ENCODE measurements at places on chromosomes 3 and 15.
A peak's percentile ranks its signal among the peaks of the same experiment; 100 is the strongest.

GRCh38 chr3:52454938-52455282 lies 494 bp upstream of the NISCH start:
- DNase-seq = no peak

DNA sequence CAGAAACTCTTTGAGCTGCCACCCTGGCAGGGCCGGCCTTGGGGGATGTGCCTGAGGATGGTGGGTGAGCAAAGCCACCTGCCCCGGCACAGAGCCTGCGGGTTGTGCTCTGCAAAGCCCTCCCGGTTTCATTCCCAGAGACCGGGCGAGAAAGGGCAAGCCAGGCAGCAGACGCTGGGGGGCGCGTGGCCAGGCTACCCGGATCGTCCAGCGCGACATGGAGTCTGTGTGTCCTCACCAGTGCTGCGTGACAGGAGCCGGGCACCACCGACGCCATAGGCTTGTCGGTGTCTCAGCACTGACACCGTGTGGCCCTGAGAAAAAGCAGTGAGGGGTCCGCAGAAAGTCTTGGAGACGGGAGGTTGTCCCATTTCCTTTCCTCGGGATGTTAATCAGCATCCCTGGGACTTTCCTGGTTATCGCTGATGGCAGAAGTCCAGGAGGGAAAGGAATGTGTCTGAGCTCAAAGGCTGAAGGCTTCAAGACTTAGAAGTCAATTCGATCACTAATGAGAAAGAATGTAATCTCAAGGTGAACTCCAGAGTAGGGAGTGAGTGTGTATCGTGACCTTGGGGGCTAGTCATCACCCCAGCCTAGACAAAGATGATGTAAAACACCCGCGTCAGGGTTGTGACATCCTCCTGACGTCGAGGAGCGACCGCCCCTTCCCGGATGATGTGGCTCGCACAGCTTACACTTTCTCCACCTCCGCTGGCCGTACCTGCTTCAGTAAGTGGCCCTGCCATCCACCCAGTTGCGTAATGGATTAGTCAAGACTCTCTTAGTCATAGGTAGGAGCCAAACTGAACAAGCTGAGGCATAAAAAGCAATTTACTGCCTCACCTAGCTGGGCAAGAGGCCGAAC lies 36.3 kb upstream of the PLA2G4E start:
- DNase-seq = peak; percentile 87

DNA sequence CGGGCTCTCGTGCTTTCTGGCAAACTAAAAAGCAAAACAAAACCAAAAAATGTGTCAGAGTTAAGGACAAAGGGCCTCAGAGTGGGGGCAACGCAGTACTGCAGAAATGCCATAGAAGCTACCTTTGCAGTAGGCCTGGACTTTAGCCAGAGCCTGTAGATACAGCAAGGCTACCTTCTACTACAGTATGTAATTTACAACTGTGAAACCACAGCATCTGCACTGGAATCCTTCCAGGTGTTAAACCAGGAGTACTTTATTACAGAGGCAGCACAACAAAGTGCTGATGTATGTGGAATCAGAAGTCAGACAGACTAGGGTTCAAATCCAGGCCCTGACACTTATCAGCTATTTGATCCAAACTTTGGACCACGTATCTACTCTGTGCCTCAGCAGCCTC lies 34.9 kb downstream of the RUBCN start:
- DNase-seq = no peak

- DNase-seq = peak; percentile 48
Measured at GRCh38 chr15:52678468-52679231, 538 bp downstream of the ATOSA start.

GRCh38 chr15:92112180-92112579 lies 258.7 kb downstream of the SLCO3A1 start:
- no peak for DNase-seq

GRCh38 chr15:52496175-52496574 lies 32.5 kb downstream of the MYO5A start:
- no peak for DNase-seq

GRCh38 chr3:67724434-67724833 lies 70.0 kb upstream of the SUCLG2 start:
- no peak for DNase-seq

DNA sequence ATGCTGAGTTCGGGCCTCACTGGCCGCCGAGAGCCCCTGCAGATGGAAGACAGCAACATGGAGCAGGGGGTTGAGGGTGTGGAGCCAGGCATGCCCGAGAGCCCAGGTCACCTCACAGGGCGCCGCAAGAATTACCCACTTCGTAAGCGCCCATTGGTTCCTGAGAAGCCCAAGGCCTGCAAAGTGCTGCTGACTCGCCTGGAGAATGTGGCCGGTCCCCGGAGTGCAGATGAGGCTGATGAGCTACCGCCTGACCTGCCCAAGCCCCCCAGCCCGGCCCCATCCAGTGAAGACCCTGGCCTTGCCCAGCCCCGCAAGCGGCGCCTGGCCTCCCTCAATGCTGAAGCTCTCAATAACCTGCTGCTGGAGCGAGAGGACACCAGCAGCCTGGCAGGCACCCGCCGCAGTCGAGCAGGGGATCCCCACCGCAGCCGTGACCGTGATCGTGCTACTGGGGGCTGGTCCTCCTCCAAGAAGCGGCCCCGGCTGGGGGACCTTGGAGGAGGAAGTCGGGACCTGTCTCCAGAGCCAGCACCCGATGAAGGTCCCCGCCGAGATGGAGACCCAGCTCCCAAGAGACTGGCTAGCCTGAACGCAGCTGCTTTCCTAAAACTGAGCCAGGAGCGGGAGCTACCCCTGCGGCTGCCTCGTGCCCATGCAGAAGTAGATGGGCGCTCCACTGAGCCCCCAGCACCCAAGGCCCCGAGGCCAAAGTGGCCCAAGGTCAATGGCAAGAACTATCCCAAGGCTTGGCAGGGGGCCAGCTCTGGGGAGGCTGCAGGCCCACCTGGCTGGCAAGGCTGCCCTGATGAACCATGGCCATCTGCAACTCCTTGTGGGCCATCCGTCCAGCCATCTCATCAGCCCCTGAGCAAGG lies 12.1 kb upstream of the CHST14 start:
- no peak for DNase-seq

DNA sequence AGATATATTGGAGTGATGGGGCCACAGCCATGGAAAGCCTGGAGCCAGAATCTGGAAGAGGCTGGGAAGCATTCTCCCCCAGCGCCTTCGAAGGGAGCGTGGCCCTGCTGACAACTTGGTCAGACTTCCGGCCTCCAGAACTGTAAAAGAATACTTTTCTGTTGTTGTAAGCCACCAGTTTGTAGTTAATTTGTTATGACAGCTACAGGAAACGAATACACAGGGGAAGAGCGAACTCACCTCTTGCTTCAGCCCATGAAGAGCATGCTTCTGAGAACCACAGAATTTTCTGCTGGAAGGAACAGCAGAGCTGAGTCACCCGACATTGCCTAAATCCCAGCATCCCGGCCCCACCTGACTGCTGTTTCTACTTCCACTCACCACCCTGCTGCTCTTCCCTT lies 501.7 kb downstream of the SHQ1 start:
- no peak for DNase-seq

GRCh38 chr3:71109241-71109976 lies 474.1 kb downstream of the FOXP1 start:
- DNase-seq = no peak

GRCh38 chr3:169966951-169967915 lies 626 bp downstream of the SEC62 start:
- peak; percentile 40 for DNase-seq

GRCh38 chr15:74396146-74396438 lies 28.6 kb upstream of the CYP11A1 start:
- no peak for DNase-seq

GRCh38 chr3:146464005-146464595 lies 5.3 kb downstream of the PLSCR2 start:
- DNase-seq = no peak

DNA sequence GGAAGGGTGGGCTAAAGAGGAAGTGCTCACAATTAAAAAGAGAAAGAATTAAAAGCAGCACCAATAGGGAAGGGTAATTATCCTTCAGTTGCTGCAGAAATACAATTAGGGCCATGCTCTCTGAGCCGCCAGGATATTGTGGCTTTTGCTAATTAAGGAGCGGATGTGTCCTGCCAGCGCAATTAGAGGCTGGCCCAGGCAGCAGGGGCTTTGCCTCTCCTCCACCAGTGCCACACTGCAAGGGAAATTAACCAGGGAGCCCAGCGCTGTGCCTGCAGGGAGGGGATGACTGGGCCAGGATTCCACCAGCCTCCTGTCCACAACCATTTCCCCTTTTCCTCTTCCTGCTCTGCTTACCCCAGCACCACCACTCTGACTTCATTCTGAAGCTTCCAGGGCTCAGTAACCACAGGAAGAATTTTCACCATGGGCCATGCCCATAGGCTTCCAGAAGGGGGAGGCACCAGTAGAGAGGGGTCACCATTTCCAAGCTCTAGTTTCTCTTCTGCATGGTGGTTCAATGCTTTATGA lies 10.4 kb upstream of the AEN start:
- DNase-seq = no peak

DNA sequence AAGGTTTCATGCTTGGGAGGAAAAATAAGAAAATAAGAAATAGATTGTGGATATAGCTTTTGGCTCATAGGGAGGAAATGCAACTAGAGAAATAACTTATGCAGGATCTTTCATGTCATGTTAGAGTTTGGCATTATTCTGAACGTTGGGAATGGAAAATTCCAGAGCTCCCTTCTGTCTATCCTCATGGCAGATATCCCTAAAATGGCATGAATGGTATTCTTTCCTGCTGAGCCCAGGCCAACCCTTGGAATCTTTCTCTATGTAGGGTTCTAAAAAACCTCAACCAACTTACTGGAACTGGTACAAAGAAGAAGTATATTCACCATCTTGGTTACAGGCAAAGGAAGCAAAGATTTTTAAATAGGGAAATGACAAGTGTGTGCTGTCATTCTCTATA lies 212.5 kb downstream of the CHST2 start:
- DNase-seq = no peak

DNA sequence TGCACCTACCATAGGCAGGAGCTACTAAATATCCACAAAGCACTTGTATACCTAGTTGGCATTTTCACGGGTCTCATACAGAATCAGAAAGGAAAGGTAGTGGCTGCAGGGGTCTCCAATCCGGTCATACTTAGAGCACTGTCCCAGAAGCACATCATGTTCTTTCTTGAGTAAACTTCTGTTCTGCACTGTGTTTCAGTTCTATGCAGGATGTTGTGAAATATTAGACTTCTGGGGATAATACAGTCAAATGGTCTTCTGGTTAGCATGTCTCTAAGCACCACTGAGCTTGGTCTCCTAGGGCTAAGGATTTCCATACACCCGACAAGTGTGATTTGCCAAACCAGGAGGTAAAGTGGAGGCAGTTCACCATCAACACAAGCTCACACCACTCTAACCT lies 27.9 kb downstream of the MINDY4B start:
- DNase-seq = no peak

GRCh38 chr3:25885544-25885943 lies 95.7 kb downstream of the OXSM start:
- no peak for DNase-seq

DNA sequence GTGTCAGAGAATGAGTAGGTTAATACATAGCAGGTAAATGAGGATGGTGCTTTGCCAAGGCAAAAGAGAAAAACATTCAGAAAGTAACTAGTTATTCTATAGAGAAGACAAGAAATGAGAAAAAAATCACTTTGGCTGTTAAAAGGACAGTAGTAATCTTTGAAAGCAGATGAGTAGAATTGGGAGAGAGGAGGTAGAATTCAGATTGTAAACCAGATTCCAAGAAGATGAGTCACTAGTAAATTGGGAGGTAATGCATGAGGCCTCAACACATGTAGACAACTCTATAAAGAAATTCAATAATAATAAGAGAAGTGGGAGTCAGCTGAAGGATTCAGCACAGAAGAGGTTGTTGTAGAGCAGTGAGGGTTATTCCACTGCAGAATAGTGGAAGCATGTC lies 81.4 kb downstream of the MBNL1 start:
- no peak for DNase-seq

- no peak for DNase-seq
Measured at GRCh38 chr3:21185816-21186314, 565.1 kb downstream of the ZNF385D start.

DNA sequence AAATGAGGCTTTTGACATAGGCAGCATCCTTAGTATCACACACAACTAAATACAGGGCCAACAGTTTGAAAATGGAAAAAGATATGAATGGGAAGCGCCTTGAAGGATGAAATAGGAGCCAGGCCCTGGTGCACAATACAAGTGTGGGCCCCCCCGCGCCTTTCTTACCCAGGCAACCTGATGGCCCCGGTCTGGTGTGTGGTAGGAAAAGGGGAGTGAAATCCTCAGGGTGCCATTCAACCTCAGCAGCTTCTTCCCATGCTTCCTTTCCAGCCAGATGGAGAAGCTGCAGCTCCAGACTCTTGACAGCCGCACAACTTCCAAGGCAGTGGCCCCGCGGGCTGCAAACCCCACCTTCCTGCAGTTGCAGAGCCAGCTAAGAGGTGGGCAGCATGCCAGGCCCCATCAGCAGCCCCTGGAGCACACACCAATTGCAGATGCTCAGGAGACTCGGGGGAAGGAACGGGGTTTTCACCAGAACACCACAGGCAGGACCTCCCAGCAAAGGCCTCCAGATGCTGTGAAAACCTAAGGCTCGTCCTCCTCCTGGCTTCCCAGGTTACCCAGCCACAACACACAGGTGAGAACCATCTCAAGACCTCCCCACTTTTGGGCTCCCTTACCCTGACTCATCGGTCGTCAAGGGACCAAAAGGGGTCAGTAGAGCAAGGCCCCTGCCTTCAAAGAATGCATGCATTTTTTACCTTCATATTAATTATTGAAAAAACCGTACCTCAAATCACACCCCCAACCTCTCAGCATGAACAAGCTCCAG lies 101.6 kb downstream of the CPN2 start:
- no peak for DNase-seq

DNA sequence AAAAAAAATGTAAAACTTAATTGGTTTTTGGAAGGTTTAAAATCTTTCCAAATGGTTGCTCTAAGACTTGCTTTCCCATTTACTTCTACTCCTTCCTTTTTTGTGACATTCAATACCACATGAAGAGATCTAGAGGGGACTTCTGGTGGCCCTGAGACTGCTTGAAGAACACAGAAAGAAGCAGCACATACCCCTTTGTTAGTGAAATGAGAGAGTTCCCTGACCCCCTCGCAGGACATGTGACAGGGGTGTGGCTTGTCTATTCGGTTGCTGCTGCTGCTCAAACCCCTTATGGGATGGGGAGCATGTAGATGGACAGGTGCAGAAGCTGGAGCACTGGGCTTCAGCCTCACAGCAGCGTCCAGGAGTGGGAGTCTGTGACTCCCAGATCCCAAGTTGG lies 71.0 kb downstream of the ZMAT3 start:
- no peak for DNase-seq

GRCh38 chr3:139427283-139428060 lies 38.0 kb upstream of the COPB2 start:
- DNase-seq = no peak

GRCh38 chr3:165225604-165226003 lies 29.4 kb upstream of the SLITRK3 start:
- DNase-seq = no peak

Measured in mucosa of gallbladder (tissue), 1 donor.